ENCODE measurements at places on chromosomes 6 and 20.
A peak's percentile ranks its signal among the peaks of the same experiment; 100 is the strongest.

GRCh38 chr6:138803861-138804260 lies 8.0 kb downstream of the ECT2L start:
- no peak for DNase-seq

DNA sequence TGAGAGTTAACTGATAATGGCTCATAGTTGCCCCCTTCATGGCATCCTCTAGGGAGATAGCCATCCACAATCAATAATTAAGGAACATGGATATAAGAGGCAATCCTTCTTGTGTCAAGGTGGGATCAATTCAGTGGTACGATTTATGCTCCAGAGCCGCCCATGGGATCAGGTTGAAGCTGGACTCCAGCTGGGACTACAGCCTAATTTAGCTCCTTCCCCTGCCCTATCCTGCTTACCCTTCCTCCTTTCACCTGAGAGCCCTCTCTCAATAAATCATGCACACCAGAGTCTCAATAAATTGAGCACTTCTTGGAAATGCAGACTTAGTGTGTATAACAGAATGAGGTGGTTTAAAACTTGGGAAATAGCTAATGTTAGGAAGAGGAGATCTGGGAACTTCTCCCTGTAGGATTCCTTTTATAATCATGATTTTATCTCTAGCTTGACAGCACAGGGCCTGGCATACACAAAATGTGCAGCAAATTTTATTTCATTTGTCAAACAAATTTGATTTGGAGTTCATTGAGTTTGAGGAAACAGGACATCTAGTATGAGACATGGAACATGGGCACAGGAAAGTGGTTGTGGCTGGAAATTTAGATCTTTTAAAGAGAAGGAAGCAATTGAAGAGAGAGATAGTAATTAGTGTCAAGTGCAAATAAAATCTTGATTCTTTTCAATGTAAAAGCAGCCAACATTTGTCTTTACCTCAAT lies 28.6 kb upstream of the OGFRL1 start:
- no peak for DNase-seq

- DNase-seq = no peak
Measured at GRCh38 chr20:49166534-49167449, 21.3 kb downstream of the STAU1 start.

DNA sequence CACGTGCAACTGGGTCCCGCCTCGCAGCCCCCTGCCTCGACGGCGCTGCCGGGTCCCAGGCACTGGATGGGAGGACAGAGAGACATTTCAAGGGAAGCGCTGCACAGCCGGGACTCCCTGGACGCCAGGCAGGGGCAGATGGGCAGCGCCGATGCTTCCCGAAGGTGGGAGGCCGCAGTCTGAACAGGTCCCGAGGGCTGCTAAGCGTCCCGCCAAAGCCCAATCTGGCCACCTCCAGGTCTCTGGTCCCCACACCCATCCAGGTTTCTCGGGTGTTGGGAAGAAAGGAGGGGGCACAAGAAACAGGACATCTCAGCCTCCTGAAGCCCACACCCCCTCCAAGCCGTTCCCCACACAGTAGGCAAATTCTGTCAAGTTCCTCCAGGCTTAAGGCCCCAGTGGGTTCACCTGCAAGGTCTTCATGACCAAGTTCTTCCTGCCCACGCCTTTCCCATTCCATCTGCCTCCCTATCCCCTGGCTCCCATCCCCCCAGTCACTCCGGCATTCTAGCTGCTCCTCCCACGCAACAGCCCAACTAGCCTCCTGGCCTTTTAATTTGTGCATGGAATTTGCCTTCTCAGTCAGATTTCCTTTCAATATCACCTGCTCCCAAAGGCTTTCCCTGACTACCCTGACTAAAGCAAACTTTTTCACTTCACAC lies 5.4 kb upstream of the CPXM1 start:
- no peak for DNase-seq

- no peak for DNase-seq
Measured at GRCh38 chr20:46246559-46246958, 61.7 kb downstream of the CDH22 start.

GRCh38 chr6:168376120-168376519 lies 56.5 kb upstream of the DACT2 start:
- no peak for DNase-seq

GRCh38 chr6:75467966-75468365 lies 25.6 kb downstream of the FILIP1 start:
- DNase-seq = no peak

- no peak for DNase-seq
Measured at GRCh38 chr6:142440600-142441293, 138.9 kb downstream of the ADGRG6 start.

DNA sequence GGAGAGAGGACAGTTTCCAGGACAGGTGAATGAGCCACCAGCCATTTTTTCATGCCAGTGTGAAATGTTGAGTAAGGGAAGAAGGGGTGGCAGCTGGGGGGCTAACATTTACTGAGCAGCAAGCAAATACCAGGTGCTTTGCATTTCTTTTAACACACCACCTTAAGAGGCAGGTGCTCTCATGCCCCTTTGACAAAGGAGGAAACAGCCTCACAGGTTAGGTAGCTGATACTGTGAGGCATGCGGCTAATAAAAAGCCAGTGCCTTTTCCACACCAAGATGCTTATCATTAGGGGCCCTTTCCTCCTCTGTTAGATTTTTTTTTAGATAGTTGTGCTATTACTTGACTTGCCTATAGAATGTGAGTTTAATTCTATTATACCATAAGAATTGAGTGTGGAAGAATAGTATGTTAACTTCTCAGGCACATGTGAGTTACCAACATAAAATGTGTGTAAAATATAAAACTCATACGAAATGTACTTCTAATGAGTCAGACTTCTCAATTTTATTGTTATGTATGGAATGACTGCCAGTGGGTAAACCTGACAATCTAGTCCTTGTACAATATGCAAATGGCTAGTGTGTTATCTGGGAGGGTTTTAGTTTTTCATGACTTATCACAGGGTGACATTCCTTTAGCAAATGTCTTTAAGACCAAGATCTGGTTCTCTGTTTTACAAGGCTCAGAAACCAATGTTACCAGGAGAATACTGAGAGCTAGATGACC lies 260.0 kb downstream of the TMEM242 start:
- no peak for DNase-seq

DNA sequence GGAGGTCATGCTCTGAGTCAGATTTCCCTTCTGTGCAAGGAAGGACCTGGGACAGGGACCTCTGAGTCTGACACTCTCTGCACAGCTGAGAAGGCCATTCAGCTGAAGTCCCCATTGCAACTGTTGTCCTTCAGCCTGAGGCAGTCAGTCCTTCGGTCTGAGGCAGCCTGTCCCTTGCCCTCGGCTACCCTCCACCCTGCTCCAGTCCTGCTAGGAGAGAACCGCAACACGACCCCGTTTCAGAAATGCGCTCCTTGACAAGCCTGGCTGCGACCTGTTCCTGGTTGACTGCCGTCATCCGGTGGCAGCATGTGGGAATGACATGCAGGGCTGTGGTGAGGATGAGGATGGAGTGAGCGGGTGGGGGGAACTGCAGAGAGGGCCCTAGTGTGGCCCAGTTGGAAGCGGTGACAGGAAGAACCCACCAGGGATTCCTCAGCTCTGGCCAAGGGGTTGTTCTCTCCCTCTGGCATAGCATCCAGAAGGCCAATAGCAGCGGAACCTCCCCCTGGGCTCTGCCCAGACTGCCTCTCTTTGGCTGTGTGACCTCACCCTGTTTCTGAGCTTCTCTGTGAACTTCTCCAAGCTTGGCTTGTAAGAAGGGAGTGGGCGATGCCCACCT lies 40.3 kb upstream of the ANGPT4 start:
- peak; percentile 73 for DNase-seq

DNA sequence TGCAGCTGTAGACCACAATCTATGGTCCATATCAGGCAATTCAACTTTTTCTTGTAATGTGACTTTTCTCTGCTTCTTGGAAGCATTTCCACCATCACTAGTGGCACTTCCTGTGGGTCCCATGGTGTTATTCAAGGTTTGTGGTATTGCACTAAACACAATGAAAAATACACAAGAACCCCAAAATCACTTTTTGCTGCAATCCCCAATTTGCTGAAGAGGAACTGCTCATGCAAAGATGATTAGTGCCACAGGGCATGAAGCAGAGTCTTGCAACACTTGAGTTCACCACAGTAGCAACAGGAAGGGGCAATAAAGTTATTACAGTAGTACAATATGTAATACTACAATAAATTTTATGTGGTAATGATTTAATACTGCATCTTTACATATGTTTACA lies 16.8 kb upstream of the TAAR1 start:
- no peak for DNase-seq

DNA sequence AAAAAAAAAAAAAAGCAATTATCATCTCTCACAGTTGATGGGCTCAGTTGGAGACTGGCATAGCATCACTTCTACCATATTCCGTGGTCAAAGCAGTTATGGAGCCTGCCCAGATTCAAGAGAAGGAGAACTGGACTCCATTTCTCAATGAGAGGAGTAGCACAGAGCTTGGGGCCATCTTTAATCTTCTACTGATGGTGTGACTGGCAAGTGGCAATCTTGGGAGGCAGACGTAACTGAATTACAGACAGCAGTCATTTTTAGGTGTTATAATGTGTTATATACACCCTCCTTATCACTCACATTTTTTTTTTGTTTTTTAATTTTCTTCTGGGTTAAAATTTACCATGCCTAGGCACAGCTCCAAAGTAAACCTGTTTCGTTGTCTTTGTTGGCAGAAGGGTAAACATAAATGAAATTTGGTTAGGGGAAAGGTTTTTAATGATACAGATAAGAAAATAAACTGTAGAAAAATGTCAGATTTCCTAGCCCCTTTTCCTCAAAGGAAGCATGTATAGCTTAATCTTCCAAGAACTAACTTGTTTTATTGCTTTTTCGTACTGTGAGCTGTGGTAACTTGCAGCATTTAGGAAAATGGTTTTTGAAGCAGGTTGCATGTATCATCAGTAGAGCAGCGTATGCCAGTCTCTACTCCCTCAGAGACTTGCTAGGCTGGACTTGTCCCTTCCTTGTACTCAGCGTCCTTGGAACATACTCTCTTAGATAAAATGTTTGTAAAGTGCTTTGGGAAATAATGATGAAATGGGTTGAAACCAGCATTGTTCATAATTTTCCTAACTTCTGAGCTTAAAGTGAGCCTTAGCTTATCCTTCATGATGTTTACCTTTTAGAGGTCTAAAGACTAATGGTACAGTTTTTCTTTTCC lies 25.7 kb downstream of the ZFAND3 start:
- no peak for DNase-seq

- no peak for DNase-seq
Measured at GRCh38 chr20:40738976-40739375, 49.9 kb upstream of the MAFB start.

GRCh38 chr6:79814940-79815339 lies 132.4 kb downstream of the ELOVL4 start:
- no peak for DNase-seq

DNA sequence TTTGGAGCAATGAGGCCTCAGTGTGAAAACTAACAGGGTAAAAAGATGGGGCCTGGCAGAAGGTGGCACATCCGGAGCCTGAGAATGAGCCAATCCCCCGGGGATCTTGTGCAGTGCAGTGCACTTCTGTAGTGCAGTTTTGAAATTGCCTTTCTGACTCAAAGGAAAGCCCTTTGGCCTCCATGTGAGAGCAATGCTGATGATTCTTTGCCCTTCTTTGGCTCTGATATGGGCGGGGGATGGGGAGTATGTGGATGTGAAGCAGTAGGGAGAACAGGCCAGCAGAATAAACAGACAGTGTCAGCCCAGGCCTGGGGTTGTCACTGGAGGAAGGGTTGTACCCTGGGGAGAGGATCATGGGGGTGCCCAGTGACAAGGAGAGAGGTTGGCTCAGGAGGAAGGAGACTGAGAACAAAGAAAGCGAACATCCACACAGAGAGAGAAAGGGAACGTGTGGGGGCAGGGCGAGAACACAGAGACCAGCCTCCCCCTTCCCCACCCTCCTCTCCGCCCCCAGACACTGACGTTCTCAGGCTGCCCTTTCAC lies 351.2 kb downstream of the CDC5L start:
- no peak for DNase-seq

GRCh38 chr6:42278131-42278853 lies 60.6 kb upstream of the MRPS10 start:
- DNase-seq = no peak

- no peak for DNase-seq
Measured at GRCh38 chr6:150730801-150731457, 131.2 kb downstream of the PLEKHG1 start.

GRCh38 chr20:61049684-61050083 lies 202.4 kb upstream of the CDH4 start:
- no peak for DNase-seq

GRCh38 chr6:4281341-4282293 lies 146.2 kb upstream of the ECI2 start:
- DNase-seq = peak; percentile 59

DNA sequence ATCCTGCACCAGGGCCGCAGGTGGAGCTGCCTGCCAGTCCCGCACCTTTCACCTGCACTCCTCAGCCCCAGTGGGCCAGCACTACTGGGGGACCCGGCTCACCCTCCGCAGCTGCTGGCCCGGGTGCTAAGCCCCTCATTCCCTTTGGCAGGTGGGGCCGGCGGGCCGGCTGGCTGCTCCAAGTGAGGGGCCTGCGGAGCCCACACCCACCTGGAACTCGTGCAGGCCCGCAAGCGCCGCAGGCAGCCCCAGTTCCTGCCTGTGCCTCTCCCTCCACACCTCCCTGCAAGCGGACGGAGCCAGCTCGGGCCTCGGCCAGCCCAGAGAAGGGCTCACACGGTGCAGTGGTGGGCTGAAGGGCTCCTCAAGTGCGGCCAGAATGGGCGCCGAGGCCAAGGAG lies 199.0 kb upstream of the HS3ST5 start:
- no peak for DNase-seq

DNA sequence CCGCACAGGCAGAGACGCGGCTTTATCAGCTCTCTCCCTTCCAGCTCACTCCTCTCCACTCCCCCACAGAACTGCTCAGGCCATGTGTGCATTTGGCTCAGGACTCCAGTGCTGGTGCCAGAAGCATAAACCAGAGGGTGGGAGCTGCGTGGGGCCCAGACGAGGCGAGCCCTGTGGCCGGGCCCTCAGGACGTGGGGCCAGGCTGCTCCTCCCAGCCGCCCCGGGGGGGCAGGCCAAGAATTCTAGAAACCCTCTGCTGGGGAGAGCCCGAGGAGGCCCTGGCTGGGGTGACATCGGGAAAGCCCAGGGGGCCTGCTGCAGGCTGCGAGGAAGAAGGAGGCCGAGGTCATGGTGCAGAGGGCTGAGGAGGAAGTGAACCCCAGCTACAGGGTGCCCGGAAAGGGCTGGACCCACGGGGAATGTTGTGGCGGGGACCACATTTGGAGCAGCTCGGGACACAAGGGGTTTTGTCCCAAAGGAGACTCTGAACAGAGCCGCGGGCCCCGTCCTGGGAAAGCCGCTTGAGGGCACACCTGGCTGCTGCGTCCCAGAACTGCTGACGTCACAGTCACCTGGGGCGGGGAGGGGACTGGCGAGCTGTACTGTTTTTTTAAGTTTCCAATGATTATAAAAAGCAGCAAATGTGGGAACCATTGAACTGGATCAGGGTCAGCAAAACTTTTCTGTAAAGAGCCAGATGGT lies 107.1 kb downstream of the BANF2 start:
- no peak for DNase-seq

DNA sequence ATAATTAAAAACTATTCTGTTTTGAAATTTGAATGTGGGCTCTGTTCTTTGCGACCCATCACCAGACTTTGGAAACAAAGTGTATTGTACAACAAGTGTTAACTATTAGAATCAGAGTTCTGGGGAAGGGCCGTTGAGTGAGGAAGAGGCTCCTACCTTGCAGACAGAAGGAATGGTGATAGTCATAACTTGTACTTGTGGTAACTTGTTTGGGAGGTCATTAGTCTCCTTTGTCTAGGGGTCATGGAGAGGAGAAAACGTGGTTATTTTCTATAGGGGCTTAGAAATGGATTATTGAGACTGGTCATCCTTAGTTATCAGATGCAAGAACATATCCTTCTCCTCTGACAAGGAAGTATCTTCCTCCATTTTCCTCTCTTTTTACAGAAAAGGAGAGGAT lies 174.8 kb downstream of the BMP2 start:
- no peak for DNase-seq

All from stimulated activated CD4-positive, alpha-beta T cell treated with anti-CD3 and anti-CD28 coated beads, Interleukin-1b, Interleukin-23, amount 100 ng/mL, for 48 hours (primary cell).